ENCODE measurements at places on chromosomes 6 and 20. TPM values are rescaled to one million over a fixed set of nuclear protein-coding genes. Genes with fewer than 3 reads are reported as not detected.

The NMBR gene
- not detected for total RNA-seq

The RNF39 gene
- not detected for total RNA-seq

The PRDM13 gene
- not detected for total RNA-seq

The C6orf118 gene
- total RNA-seq = not detected

The TSBP1 gene
- not detected for total RNA-seq

The PRR18 gene
- not detected for total RNA-seq

Data from melanocyte of skin (primary cell).